ENCODE measurements at places on chromosomes 6 and 20.

DNA sequence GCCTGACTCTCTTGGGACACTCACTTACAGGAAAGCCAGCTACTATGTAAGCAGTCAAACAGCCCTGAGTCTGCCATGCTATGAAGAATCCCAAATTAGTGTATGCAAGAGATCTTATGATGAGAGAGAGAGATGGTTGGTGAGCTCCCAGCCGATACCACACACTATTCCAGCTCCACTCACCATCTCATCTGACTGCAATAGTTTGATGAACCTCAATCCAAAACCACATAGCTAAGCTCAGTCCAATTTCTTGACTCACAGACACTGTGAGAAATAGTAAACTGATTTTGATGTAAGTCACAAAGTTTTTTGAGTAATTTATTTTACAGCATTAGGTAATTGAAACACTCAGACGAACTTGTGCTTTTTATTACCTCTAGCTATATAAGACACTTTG lies 441.4 kb downstream of the COL12A1 start:
- no peak for DNase-seq

DNA sequence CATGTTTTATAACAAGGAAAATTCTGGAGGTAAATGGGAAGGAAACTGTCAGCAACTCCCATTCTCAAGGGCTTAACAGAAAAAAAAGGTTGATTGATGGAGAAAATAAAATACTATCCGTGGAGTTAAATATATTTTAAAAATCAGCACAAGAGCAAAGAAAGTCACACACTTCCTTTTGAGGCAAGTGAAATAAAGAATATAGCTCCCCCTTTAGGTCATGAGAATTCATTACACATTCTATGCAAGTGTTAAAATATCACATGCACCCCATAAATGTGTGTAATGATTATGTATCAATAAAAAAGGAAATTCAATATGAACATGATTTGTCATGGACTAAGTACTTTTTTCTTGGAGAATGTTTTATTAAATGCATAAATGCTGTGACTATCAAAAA lies 349.2 kb downstream of the TPBG start:
- no peak for DNase-seq

GRCh38 chr20:37231947-37232630 lies 29.5 kb downstream of the GHRH start:
- no peak for DNase-seq

DNA sequence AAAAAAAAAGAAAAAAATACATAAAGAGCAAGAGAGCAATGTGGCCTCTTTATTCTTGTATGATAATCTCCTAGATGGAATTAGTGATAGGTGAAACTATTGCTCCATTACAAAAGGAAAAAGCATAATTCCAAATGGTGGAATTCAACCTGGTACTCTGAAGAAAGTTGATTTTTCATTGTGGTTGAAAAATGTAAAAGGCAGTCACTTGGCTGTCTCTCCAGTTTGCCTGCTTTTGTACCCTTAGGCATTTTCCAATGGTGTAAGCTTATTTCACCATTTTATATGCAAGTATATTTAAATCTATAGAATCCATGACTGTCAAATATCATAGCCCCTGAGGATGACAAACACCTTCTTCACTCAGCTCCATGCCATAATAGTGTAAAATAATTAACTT lies 38.8 kb upstream of the PKHD1 start:
- DNase-seq: no peak

GRCh38 chr20:53231061-53231460 lies 258.9 kb downstream of the TSHZ2 start:
- no peak for DNase-seq

GRCh38 chr20:38260025-38260377 lies 534 bp downstream of the KIAA1755 start:
- no peak for DNase-seq

- DNase-seq: no peak
Observed at GRCh38 chr6:37321101-37321500, 32.7 kb upstream of the RNF8 start.

DNA sequence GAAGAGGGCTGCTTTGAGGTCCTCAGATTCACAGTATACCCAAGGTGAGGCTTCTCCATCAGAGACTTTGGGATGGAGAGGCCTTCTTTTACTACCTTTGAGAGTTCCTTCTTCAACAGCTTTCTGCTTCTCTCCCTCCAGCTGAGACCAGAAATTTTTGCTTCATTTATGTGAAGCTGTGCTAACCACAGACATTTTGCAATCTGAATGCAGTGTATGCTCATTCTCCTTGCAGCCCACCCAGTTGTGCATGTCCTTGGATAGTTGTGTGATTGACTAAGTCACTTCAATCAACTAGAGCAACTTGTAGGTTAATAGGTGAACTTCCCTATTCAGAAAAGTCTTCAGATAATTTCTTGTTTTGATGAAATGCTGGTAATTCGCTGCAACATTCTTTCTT lies 20.1 kb downstream of the DCBLD1 start:
- DNase-seq: no peak

DNA sequence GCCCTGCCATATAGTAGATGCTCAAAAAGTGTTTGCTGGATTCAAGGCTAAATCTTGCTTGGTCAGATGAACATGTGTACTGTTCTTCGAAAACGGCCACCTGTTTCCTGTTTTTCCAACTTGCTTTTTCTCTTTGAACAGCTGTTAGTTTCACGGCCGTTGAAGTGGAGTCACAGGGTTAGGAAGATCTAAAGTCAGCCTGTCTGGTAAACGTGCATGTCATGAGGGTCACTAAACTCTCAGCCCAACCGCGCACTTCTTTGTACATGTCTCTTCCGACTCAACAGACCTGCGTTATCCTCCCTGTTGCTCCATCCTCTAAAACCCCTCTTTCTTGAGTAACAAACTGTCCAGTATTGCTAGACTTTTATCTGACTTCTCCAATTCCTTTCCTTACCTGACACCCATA lies 93.2 kb upstream of the MAN1A1 start:
- DNase-seq: no peak

- DNase-seq: no peak
Observed at GRCh38 chr20:47303736-47304135, 52.8 kb downstream of the ZMYND8 start.

GRCh38 chr6:116371120-116371917 lies 572 bp downstream of the DSE start:
- peak; percentile 45 for DNase-seq

GRCh38 chr20:13321416-13321815 lies 100.3 kb downstream of the ISM1 start:
- no peak for DNase-seq

DNA sequence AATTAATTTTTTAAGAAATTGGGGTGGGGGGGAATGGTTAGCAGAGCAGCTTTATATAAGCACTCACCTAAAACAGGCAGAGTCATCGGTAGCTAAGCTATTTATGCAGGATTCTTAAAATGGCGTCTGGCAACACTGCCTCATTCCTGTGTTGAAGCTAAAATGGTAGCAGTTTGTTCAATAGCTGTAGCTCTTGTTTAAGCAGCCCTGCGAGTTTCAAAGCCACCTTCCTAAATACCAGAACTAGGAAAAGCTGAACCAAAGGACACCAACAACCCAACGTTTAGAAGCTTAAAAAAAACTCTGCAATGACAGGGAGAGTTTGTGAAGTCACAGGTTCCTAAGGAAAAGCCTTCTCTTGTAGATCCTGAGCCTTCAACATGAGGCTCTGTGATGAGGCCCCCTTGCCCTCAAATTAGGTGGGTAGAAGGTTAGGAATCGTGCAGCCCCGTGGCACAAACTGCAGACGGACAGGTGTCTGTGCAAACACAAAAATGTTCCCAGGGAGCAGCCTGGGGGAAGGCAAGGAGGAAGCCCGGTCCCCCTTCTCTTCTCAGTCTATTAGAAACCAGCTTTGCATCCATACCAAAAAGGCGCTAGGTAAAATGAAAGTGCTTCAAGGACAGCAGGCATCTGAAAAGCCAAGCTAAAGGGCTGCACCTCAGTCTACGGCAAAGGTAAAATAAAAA lies 4.7 kb downstream of the ZMYND8 start:
- no peak for DNase-seq

- DNase-seq: peak; percentile 12
Observed at GRCh38 chr6:35973670-35974222, 50.7 kb downstream of the SLC26A8 start.

GRCh38 chr20:44963325-44964215 lies 2.7 kb upstream of the STK4 start:
- DNase-seq: peak; percentile 25

DNA sequence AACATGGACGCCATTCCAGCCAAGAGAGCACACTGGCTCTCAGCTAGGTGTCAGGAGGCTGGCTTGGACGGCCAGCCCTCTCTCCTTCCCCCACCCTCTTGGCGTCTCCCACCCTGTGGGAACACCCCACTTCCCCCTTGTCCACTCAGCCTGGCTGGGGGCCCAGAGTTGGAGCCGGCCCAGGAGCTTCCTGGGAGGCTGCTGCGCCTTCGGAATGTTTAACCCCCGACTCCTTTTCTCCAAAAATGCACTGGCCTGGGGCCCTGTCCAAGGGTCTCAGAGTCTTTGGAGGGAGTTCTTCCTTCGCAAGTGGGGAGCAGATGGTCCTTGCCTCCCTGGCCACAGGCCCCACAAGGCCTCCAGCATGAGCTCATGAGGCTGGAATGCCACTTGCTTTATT lies 4.1 kb downstream of the ADAM33 start:
- DNase-seq: no peak

DNA sequence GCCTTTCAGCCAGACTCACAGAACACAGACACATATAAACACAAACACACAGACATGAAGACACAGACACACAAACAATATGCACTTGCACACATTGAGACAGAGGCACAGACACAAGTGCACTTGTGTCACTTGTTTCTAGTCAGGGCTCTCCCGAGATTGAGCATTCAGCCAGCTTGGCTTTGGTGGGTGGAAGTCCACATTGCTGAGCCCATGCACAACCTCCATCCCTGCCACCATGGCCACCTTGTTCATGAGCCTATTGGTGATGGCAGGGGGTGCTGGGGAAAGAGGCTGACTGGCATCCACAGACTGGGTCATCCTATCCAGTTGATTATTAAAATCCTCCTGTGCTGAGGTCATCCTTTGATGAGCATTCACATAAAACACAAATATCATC lies 11.5 kb upstream of the CST7 start:
- no peak for DNase-seq

- no peak for DNase-seq
Observed at GRCh38 chr6:106178900-106179299, 92.8 kb downstream of the PRDM1 start.
